H4 (cell line): ENCODE measurements at places on chromosomes 7 and 10. TPM values are rescaled to one million over a fixed set of nuclear protein-coding genes. Genes with fewer than 3 reads are reported as not detected.

GRCh38 chr7:4724648-4725013 lies 42.5 kb downstream of the FOXK1 start:
- DNase-seq = peak; percentile 92

The GNAT3 gene
- 0.08 TPM in 1 of 2 replicates, not detected in the other for total RNA-seq

GRCh38 chr10:131381576-131381975 lies 70.1 kb upstream of the TCERG1L start:
- DNase-seq = no peak

The NRAP gene
- total RNA-seq = 0.02 TPM in 1 of 2 replicates, not detected in the other

The TMEM270 gene
- 0.21 TPM in 1 of 2 replicates, not detected in the other for total RNA-seq
